Amniotic stem cell (primary cell): ENCODE measurements at places on chromosomes 11 and 22.

DNA sequence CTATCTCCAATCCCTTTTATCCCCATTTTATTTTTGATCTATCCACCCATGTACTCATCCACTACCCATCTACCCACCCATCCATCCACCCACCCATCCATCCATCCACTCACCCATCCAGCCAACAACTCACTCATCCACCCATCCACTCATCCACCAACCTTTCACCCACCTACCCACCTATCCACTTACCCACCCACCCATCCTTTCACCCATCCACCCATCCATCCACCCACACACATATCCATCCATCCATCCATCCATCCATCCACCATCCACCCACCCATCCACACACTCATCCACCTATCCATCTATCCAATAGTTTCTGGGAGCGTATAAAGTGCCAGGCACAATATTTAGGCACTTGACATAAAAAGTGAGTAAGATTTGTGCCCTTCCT is 39.2 kb upstream of the NFAM1 start:
- DNase-seq = no peak

DNA sequence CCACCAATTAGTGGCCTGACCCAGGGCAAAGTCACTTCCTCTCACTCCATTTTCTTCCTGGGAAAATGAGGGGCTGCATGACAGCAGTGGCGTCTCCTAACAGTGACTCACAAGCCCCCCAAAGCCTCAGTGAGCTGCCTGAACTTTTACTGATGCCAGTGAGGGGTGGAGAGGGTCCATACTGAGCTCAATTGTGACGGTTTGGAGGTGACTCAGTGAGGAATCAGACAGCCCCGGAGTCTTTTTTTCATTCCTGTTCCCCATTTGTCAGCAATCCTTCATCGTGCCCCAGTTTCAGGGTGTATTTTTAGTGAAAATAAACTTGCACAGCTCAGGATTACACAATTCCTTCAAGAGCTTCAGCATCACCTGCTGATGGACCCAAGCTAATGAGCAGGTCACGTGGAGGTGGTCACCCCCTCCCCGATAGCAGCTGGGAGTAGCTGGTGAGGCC is 30.1 kb upstream of the RASD2 start:
- DNase-seq = no peak

DNA sequence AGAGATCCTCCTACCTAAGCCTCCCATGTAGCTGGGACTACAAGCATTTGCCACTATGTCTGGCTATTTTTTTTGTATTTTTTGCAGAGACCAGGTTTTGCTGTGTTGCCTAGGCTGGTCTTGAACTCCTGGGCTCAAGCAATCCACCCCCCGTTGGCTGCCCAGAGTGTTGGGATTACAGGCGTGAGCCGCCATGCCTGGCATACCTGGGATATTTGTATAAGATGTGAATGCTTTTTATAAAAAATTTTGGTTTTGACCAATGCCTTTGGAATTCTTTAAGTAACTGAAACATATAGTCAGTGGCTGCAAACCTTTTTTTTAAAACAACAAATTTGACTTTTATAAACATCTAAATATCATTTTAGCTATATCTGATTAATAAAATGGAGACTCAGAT is 42.4 kb downstream of the ADAMTS8 start:
- no peak for DNase-seq

GRCh38 chr11:123184531-123184930 is 10.5 kb downstream of the CLMP start:
- no peak for DNase-seq

DNA sequence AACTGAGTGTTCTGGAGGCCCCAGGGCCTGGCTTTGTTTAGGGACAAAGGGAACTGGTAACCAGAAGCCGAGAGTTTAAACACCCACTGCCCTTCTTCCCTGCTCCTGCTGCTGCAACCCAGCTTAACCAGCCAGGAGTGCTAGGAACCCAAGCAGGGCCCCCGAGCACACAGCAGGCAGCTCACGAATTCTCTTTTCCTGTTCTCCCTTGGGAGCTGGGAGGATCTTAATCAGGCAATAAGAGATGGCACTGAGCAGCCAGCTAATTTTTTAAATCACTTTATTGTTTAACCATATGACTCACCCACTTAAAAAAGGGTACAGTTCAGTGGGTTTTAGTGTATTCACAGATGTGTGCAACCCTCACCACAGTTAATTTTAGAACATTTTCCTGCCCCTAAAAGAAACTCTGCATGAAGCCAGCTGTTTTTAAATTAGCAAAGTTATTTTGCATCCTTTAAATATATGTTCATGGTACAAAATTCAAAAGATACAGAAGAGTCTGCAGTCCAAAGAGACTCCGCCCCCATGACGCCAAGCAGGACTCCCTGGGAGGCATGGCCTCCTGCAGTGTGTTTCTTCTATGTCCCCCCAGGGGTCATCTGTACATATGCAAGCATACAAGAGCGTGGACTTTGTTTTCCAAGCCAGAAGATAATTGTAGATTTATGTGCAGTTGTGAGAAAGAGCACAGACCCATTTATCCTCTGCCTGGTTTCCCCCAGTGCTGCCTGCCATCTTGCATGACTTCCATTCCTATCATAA is 18.9 kb upstream of the PPP6R3 start:
- DNase-seq = peak; percentile 5

GRCh38 chr22:44493206-44493605 is 4.8 kb downstream of the RTL6 start:
- DNase-seq = no peak

GRCh38 chr11:68358416-68358815 is 46.0 kb downstream of the LRP5 start:
- DNase-seq = no peak

DNA sequence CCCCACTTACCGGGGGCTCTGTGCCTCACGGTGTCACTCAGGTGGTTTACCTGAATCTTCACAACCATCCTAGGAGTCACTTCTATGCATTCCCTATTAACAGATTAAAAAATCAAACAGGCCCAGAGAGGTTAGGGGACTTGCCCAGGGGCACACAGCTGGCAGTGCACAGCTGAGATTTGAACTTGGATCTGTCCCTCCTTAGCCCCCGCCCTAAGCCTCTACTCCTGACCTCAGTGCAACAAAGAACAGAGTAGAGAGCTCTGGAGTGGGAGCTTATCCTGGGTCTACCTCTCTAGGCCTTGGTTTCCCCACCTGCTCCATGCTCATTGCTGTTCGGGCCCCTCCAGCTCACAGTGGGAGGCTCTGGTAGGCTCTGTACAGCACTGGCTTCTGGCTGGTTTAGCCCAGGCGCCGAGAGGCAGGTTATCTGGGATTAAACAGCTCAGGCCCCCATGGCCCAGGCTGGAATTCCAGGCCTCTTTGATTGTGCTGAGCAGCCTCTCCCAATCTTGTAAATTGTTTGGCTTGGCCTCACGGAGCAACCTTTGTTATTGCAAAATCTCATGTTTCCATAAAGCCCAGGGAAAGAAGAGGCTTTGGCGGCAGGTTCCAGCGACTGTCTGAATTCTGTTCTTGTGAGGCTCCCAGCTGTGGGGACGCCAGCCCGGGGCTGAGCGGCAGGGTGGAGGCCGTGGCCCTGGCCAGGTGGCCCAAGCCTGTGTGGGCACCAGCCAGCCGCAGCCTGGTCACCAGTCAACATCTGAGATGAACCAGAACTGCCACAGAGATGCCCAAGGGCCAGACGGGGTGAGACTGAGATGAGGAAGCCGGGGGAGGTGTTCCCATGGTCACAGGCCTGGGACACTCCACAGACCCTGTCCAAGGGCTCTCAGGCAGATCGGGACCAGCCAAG is 28.9 kb upstream of the SHISAL1 start:
- DNase-seq = no peak
